Melanocyte of skin (primary cell): ENCODE measurements at places on chromosomes 11 and 22. TPM values are rescaled to one million over a fixed set of nuclear protein-coding genes. Genes with fewer than 3 reads are reported as not detected.

The FERMT3 gene
- total RNA-seq: 13.4 and 31.6 TPM in 2 replicates

The TIMM8B gene
- 68.5 and 89.1 TPM in 2 replicates for total RNA-seq

The NEFH gene
- total RNA-seq: 0.36 TPM in 1 of 2 replicates, not detected in the other

The OR51E1 gene
- not detected in 2 replicates for total RNA-seq

The GSTP1 gene
- 1,583 and 2,399 TPM in 2 replicates for total RNA-seq

The WT1 gene
- total RNA-seq: under 0.01 TPM in 1 of 2 replicates, not detected in the other

The SAA4 gene
- not detected in 2 replicates for total RNA-seq

The LARGE1 gene
- 31.3 and 55.2 TPM in 2 replicates for total RNA-seq

The EMID1 gene
- total RNA-seq: under 0.01 TPM in 1 of 2 replicates, not detected in the other

The OMP gene
- 1.5 TPM in 1 of 2 replicates, not detected in the other for total RNA-seq

The NLRP14 gene
- total RNA-seq: under 0.01 TPM in 1 of 2 replicates, not detected in the other

The CALCB gene
- total RNA-seq: under 0.01 TPM in 1 of 2 replicates, not detected in the other

The UCP3 gene
- 0.33 and 1.2 TPM in 2 replicates for total RNA-seq

The KCTD14 gene
- 2.1 and 4.0 TPM in 2 replicates for total RNA-seq

The KRTAP5-8 gene
- not detected in 2 replicates for total RNA-seq

The CLDN5 gene
- total RNA-seq: under 0.01 TPM in 1 of 2 replicates, not detected in the other

The SMTNL1 gene
- not detected in 2 replicates for total RNA-seq

The MCAT gene
- 14.1 and 23.3 TPM in 2 replicates for total RNA-seq

The MN1 gene
- under 0.01 and 0.36 TPM in 2 replicates for total RNA-seq

The GSTT2B gene
- 2.6 and 2.7 TPM in 2 replicates for total RNA-seq
